LHCN-M2 (cell line): ENCODE measurements at places on chromosomes 4 and X.

GRCh38 chr4:151114986-151115385 is 15.6 kb downstream of the RPS3A start:
- DNase-seq = no peak

DNA sequence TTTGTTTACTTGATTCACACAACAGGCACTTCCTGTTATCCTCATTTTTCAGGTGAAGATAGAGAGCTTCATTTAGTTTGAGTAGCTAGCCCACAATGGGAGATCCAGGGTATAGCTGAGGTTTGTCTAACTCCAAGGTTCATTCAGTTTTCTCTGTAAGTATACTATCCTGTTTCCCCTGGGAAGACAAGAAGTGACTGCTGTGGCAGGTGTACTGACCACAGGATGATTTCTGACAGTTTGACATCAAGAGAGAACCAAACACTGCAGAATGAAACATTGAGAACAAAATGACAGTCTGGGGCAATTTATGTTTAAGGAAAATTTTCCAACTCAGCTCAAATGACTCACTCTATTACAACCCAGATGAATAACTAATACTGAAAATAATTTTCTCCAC is 958.0 kb downstream of the STPG2 start:
- DNase-seq = peak; percentile 31

- DNase-seq = peak; percentile 49
These were observed 3.2 kb downstream of the EFNB1 start for GRCh38 chrX:68832101-68832416.

GRCh38 chr4:89134775-89135319 is 23.5 kb downstream of the TIGD2 start:
- peak; percentile 83 for DNase-seq

DNA sequence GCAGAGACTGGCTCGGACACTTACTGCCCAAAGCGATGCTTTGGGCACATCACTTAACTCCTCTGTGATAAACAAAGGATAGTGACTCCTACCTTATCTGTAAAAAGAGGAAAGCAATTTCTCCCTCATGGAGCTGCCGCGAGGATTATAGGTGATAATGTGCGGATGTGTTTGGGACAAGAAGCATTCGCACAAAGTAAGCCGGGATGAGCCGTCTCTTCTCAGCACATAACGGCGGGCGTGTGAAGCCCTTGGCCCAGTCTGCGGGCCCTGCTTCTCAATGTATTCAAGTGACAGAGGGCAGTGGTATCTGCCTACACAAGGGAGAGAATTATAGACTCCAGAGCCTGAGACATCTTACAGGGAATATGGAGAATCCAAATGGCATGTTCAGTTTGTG is 550.3 kb upstream of the CPEB2 start:
- DNase-seq = no peak

- DNase-seq = no peak
These were observed 8.0 kb downstream of the MAEA start for GRCh38 chr4:1297456-1298325.
